ENCODE measurements at places on chromosomes 2 and 18.

- DNase-seq = no peak
Measured at GRCh38 chr2:29123617-29124349, 8.6 kb downstream of the CLIP4 start.

DNA sequence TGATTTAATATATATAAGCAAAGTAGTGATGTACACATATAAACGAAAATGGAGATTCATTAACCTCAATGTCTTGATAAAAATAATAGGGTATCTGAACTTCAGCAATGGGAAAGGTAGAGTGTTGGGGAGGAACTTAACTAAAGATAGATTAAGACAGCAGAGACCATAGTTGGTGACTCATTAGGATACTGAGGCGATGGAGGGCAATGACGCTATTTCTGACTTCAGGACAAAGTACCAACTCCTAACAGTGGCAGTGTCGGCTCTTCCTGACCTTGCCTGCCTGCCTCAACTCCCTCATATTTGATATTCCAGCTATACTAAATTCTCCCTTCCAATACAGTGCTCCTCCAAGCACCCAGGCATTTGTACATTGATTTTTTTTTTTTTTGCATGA is 98.6 kb downstream of the CDH2 start:
- no peak for DNase-seq

DNA sequence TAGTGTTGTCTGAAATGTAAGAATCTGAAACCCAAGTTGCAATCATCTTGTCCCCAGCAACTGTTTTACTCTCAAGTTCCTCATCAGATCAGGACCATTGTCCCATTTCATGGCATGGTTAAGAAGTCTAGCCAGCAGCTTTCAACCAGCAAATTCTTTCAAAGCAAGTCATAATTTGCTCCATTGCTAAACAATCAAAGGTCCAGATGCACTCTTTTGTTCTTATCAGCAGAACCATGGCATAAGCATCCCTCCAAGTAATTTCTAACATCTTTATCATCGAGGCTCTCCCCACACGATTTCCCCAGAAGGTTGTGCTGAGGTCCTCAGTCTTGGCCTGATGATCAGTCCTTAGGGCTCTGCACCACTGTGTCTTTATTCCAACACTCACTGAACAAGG is 67.5 kb upstream of the APCDD1 start:
- DNase-seq = no peak

GRCh38 chr2:5473635-5474034 is 218.5 kb upstream of the SOX11 start:
- no peak for DNase-seq

- DNase-seq = no peak
Measured at GRCh38 chr2:241499146-241499965, 9.0 kb downstream of the STK25 start.

Measured in cortex of kidney (tissue), 1 donor.